ENCODE measurements at places on chromosomes 5 and 9.
A peak's percentile ranks its signal among the peaks of the same experiment; 100 is the strongest.

- no peak for DNase-seq
Observed at GRCh38 chr5:172574871-172575223, 66.2 kb upstream of the NEURL1B start.

- peak; percentile 15 for DNase-seq
Observed at GRCh38 chr5:179731791-179732411, 721 bp upstream of the MAML1 start.

GRCh38 chr5:32600054-32600622 lies 14.8 kb downstream of the SUB1 start:
- DNase-seq, result no peak

DNA sequence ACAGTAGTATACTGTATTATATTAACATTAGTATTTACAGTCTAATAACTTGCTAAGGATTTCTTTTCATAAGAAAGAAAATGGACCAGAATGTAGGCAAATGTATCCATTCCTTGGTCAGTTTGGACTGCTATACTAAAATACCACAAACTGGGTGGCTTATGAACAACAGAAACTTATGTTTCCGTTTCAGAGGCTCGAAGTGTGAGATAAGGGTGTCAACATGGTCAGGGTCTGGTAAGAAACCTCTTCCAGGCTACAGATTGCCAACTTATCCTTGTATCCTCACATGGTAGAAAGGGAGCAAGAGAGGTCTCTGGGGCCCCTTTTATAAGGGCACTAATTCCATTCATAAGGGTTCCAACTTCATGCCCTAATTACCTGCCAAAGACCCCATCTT lies 9.2 kb upstream of the ESM1 start:
- DNase-seq, result no peak

DNA sequence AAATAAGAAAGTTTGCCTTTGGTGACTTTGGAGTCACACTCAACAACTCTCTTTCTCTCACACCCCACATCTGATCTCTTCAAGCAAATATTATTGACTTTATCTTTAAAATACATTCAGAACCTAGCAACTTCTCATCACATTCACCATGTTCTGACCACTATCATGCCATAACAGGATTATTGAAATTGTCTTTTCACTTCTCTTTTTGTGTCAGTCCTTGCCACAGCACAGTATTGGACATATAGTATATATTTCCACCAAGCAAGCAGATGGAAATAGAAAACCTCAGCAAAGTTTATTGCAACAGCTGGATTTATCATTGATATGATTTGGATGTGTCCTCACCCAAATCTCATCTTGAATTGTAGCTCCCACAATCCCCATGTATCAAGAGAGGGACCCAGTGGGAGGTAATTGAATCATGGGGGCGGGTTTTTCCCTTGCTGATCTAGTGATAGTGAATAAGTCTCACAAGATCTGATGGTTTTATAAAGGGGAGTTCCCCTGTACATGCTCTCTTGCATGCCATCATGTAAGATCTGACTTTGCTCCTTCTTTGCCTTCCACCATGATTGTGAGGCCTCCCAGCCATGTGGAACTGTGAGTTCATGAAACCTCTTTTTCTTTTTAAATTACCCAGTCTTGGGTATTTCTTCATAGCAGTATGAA lies 26.9 kb upstream of the ITGA1 start:
- peak; percentile 16 for DNase-seq

DNA sequence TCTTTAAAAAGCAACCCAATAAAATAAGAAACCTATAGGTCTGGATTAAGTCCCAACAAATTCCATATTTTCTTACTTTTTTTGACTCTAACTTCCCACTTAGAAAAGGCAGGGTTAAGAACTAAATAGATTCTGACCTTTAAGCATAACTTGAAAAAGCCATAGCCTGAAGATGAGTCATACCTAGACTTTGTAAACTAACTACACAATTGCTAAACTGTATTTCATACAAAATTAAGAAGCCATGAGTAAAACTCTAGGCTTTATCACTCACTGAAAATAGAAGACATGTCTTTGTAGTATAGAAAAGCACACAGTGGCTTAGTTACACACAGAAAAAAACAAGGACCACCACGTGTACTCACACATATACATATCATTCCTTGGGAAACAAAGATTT lies 51.5 kb downstream of the MLLT3 start:
- DNase-seq, result no peak

DNA sequence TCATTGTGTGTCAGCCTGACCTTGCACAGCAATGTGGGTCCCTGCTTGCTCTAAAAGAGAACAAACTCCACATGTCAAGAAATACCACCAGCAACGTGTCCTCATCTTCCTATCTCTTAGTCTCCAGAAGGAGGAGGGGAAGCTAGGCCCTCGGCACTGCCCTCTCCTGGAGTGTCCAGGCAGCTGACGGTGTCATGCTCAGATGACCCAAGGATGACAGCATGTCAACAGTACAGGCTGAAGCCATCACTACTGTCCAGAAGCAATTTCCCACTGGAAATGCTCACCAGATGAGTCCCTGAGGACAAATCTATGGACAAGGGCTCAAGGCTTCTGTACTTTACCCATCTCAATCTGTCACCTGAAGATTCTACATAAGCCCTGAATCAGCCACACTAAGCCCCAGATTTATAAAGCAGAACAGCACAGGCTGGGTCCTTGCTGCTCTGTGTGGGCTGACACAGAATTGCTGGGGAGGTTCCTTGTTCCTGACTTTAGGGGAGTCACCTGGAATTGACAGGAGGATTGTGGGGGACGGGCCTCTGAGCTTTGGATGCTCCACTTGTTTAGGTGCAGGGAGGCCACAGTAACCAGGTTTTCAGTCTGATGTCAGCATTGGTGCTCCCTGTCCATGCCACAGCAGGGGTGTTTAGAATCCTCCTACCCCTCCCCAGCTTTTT lies 210.2 kb downstream of the DAB2IP start:
- DNase-seq, result no peak

- no peak for DNase-seq
Observed at GRCh38 chr5:109929376-109929775, 239.6 kb downstream of the MAN2A1 start.

DNA sequence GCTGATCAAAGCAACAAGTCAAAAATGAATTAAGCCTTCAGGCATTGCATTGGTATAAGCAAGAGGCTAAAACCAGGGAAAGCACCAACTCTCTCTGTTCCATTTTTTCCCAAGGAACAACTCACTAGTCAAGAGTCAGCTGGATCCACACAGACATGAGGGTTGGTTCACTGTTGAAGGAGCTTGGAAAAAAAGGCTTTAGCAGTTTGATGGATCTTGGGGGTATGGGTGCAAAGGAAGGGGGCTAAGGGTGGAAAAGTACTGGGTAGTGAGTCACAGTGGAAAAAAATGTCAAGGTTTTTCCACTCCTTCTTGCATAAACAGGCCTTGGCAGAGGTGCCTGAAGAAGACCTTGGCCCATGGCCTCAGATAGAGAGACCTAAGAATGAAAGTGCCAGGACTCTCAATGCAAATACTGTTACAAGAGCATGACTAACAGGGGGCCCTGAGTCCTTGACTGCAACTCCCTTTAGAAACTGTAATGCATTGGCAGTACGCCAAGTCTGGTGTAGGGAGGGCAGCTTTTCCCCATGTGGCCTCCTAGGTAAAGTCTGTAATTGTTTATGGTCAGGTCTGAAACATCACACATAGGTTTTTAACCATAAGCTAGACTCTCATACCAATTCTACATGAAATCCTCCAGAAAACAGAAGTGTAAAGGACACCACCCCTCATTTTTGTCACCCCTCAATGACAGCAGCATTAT lies 23.7 kb downstream of the ACTL7A start:
- DNase-seq, result peak; percentile 37

GRCh38 chr9:114957558-114957957 lies 27.2 kb upstream of the TNFSF8 start:
- DNase-seq, result no peak

GRCh38 chr5:122874179-122874875 lies 28.9 kb downstream of the SNX24 start:
- DNase-seq, result no peak

- DNase-seq, result no peak
Observed at GRCh38 chr5:168788786-168789185, 209.6 kb upstream of the PANK3 start.

Data from activated T-cell treated with anti-CD3 and anti-CD28 coated beads for 48 hours (primary cell).